ENCODE measurements at places on chromosomes 16 and 17.

DNA sequence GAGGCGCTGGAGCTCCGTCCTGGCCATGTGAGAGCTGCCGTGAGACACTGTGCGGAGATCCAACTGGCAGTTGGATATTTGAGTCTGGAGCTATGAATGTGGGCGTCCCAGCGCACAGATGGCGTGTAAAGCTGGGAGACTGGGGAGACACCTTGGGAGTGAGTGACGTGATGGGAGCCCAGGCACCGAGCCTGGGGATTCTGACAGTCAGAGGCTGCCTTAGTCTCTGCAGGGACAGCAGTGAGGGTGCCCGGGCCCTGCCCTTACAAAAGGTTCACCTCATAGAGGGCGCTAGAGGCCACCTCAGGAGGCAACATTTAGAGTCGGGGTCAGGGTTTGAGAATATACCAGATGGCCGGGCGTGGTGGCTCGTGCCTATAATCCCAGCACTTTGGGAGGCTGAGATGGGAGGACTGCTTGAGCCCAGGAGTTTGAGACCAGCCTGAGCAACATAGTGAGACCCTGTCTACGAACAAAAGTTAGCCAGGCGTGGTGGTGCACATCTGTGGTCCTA lies 194.1 kb upstream of the GSE1 start:
- DNase-seq = no peak

DNA sequence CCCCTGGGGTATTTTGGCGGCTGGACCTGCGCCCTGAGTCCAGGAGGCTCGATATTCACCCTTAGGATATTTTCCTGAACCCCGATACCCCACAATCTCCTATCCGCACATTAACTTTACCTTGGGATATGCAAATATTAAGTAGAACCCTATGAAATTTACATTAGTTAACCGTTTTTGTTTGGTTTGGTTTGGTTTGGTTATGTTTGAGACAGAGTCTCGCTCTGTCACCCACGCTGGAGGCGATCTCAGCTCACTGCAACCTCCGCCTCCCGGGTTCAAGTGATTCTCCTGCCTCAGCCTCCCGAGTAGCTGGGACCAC lies 9.3 kb upstream of the NAGS start:
- no peak for DNase-seq

DNA sequence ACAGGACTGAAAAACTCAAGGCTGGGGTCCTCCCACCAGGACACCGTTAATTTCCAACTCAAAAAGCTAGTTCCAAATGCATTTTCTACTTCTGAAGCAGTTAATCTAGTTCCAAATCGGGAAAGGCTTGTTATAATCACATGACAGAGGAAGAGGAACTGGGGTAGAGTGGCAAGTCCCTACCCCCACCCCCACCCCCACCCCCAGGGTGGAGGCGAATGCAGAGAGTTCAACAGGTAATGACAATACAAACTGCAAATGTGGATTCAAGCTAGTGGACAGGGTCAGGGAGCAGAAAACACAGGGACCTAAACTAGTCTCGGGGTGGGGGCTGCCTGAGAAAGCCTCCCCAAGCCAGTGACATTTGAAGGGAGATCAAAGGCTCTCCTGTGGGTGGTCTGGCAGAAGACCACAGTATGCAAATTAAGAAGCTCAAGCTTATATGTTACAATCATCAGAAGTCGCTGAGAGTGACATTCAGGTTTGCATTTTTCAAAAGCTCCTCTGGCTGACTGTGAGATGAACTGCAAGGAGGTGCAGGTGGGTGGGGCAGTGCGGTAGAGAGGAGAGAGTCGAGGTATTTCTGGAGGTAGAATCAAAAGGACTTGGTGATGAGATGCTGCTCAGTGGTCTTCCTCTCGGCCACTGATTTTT lies 56.4 kb upstream of the SLC25A19 start:
- peak; percentile 33 for DNase-seq

DNA sequence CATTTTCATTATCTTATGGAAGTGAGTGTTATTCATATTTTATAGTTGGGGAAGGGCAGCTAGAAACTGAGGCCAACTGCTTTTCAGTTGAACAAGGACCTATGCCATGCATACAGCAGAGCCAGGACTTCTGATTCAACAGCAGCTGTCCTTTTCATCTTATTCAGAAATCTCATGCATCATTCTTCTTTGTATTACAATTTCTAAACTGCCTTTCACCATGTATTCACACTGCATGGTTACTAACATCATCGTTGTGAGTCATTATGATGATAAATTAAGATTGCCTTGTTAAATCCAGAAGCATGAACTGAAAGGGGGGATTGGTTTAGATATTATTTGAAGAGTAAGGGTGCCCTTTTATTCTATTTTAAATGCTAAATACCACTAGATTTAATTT lies 1470.1 kb upstream of the GOT2 start:
- no peak for DNase-seq

GRCh38 chr16:57834936-57835335 lies 32.6 kb upstream of the KIFC3 start:
- no peak for DNase-seq
